ENCODE measurements at places on chromosomes 11 and 22.

DNA sequence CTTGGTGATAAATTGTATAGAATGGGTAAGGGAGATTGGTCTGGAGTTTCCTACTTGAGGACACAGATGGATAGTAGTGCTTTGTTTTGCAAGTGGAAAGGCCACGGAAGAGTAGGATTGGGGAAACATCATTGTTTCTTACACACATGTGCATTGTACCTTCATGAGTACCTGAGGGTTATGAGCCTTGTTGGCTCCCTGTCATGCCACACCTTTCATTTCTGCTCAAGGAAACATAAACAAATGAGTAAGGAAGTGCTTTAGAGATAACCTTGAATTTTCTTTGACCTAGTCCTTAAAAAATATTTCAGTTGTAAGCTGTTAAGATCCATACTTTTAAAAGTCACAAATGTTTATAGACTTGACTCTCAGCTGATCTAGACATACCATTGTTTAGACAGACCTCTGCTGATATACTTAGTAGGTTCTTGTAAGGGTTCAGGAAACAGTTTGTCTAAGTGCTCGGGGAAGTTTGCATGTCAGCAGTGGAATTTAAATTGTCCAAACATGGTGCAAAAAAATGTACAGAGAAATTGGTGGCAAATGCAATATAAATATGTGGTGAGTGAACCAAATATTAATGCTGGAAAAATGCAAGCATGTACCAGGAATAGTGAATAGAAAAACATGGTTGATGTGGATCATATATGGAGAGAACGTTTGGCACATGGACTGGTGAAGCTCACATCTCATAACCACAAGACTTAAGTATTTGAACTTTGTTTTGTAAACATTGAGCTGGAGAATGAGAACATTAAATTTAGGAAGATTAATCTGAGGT is 40.9 kb downstream of the GAS2 start:
- DNase-seq: no peak

DNA sequence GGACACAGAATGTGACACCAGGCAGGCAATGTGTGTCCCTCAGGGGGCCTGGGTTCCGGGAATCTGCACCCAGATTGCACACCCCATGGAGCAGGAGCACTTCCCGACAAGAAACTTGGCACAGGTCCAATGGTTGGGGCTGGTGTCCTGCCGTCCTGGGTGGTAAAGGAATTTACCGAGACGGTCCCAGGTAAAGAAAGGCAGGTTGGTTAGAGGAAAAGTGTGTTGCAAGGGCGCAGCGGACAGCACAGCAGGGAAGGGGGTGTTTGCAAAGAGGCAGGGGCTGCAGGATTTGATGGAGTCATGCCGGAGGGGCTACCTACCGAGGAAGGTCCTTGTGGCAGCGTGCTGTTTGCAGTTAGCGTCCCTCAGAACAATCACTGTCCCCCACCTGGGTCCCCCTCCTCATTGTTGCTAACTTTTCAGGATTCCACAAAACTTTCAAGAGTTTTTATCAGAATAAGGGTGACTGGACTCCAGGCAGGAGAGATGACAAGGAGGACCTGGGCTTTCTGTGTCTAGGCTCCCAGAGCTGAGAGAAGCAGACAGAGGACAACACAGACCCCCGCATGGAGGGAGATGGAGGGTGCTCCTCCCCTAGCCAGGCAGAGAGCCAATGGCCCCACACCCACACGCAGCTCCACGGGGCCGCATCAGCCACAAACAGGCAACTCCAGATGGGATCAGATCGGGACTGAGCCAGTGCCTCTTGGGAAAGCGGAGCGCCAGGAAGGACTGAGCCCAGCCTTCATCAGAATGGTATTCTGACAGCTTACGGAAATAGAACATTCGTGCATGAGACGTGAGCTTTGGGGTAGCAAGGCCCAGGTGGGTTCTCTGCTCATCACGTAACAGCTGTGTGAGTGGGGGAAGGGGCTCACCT is 1423.9 kb downstream of the BRD1 start:
- DNase-seq: no peak

DNA sequence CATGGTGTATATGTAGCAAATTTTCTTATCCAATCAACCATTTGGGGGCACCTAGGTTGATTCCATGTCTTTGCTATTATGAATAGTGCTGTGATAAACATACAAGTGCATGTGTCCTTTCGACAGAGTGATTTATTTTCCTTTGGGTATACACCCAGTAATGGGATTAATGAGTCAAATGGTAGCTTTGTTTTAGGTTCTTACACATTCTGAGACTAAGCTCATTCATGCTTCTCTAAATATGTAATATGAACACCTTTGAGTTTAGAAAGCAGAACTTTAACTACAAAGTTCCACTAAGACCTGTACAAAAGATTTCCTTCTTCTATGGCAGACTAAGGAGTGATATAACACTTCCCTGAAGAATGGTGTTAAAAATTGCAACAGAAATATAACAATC is 627.0 kb downstream of the KCNA4 start:
- DNase-seq: no peak

DNA sequence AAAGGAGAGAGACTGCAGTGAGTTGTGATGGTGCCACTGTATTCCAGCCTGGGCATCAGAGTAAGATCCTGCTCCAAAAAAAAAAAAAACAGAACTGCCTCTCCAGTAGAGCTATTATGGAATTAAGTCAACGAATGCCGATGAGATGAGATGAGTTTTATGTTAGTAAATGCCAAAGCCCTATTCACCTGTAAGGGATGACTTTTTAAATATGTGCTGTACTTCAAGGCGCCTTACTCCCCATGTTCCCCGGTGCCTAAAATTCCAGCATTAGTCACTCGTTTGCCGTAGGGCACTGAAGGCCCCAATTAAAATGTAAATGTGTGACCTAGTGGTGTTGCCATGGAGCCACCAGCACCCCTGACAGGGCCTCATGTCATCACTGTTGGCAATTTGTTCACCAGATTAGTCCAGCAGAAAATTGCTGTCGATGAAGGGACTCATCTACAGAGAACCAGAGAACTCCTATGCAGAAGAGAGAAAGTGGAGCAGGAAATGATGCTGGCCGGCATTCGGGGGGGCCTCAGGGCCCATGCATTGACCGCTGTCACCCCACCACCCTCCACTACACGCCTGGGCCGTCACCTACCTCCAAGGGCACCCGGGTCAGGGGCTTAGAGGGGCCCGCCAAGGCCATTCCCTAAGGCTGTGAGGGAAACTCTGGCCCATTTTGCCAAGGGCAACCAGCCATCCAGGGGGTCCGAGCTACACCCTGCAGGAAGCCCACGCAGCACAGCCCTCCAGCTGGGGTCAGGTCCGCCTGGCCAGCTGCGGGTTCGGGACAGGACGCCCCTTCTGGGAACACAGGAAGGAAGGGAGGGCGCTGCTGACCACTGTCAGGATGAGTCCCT is 17.8 kb downstream of the LIF start:
- DNase-seq: no peak

GRCh38 chr11:43145653-43146052 is 166.1 kb upstream of the API5 start:
- no peak for DNase-seq

DNA sequence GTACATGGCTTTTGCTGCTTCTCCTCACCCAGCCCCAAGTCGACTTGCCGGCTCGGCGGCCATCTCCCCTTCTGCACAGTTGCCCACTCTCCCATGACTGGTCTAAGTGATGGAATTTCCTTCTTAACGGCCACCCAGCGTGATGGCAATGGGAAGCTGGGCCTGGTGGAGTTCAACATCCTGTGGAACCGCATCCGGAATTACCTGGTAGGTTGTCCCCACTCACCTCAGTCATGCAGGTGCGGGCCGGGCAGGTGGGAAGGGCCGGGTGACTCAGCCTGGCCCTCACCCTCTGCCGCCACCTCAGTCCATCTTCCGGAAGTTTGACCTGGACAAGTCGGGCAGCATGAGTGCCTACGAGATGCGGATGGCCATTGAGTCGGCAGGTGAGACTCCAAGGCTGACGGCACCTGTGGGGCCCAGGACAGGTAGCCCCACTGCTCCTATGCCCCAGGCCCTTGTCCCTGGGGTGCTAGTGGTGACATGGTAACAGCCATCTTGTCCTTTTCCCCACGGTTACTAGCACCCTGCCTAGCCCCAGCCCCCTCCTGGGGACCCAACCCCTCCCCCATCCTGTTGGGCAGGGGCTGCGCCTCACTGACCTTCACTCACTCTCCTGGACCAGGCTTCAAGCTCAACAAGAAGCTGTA is 28.1 kb downstream of the CAPN1 start:
- DNase-seq: no peak

- DNase-seq: no peak
These were observed 5.0 kb downstream of the TUB start for GRCh38 chr11:8086001-8086479.

- no peak for DNase-seq
These were observed 201.9 kb upstream of the PITPNB start for GRCh38 chr22:28120691-28121592.

DNA sequence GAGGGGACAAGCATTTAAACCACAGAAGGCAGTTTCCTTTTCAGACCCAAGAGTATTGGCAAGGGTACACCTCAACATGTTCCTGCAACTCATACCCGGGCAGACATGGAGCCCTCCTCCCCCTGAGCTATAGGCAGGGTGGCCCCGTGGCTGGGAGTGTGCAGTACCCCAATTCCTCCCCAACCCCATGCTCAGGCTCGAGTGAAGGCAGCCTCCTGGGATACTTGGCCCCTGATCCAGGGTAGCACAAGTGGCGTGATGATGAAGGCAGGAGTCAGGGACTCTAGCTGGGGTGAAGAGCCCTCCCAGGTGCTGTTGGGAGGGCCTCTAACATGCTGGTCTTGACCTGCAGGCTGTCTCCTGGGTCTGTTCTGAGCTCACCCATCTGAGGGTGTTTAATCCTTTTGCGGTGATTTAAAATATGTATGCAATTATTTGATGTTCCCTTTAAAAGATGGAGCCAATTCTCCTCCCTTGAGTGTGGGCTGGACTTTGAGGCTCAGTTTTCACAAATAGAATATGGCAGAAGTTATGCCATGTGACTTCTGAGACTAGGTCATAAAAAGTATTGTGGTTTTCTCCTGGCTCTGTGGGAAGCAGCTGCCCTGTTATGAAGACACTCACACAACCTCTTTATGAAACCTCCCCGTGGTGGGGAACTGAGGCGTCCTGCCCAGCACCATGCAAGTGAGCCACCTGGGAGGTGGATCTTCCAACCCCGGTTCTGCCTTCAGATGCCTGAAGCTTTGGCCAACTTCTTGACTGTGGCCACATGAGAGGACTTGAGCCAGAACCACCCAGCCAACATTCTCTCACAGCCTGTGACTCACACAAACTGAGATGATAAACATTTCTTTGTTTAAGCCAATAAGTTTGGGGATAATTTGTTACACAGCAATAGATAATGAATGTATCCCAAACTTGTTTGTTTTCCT is 54.7 kb upstream of the NECTIN1 start:
- no peak for DNase-seq

GRCh38 chr11:105588001-105588400 is 21.9 kb upstream of the GRIA4 start:
- no peak for DNase-seq

DNA sequence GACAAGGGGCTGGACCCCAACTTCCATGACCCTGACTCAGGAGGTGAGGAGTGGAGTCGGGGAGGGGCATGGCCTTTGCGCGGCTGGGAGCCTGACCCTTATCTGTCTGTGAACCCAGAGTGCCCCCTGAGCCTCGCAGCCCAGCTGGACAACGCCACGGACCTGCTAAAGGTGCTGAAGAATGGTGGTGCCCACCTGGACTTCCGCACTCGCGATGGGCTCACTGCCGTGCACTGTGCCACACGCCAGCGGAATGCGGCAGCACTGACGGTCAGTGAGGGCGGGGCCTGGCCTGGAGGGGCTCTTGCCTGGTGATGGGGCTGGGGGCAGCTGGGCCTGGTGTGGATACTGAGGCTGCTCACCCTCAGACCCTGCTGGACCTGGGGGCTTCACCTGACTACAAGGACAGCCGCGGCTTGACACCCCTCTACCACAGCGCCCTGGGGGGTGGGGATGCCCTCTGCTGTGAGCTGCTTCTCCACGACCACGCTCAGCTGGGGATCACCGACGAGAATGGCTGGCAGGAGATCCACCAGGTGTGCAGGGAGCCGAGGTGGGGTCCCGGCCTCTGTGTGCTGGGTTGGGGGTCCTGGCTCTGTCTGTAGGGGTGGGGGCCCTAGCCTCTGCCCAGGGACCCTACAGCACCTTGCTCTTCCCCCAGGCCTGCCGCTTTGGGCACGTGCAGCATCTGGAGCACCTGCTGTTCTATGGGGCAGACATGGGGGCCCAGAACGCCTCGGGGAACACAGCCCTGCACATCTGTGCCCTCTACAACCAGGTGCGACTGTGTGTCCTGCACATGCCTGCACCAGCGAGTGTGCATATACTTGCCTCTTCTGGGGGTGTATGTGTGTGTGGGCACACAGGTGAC is 6.3 kb downstream of the SHANK3 start:
- no peak for DNase-seq

DNA sequence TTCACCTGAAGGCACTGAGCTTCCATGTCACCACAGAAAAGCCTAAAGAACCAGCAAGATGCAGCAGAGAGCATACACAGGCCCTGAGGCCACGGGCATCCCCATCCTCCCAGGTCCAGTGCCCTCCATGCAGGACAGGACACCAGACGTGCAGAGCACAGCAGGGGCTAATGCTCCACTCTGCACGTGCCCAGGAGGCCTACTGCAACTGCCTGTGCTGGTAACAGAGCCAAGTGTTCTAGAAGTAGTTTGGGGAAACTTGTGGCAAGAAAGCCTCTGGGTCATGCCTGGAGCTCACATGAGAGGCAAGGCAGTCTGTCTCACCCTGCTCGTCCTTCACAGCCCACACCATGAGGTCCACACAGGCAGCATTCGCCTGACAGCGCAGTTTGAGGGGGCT is 30.7 kb downstream of the SERPIND1 start:
- no peak for DNase-seq

- no peak for DNase-seq
These were observed 307.7 kb downstream of the BUD13 start for GRCh38 chr11:116465056-116465455.

- DNase-seq: no peak
These were observed 24.0 kb downstream of the TCP11L1 start for GRCh38 chr11:33063326-33063881.

DNA sequence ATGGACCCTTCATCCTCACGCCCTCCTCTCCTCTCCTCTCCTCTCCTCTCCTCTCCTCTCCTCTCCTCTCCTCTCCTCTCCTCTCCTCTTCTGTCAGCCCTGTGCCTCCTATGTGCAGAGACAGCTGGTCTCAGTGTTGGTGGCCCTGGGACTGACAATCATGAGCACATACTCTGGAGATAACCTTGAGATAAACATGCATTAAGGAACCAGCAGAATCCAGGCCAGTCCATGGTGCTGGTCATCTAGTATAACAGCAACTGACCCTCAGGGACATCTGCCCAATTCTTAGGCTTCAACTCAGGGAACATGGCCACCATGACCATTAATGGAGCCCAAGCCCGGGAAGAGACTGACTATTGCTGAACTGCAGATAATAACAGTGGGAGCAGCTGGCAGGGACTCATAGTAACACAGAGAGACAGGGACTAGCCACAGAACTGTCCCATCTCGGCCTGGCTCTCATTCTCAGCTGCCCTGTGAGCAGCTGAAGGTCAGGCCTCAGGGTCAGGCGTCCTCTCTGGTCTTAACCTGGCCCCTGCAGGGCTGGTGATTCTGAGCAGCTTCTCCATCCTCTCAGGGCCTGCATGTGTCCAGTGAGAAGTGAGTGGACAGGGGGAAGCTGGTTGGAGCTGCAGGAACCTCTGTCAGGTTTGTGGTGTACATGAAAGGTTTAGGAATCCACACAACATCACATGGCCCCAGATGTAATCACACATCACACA is 45.4 kb downstream of the GGTLC2 start:
- DNase-seq: no peak
